ENCODE measurements at places on chromosomes 5 and 9.

GRCh38 chr5:35598707-35599370 is 18.8 kb upstream of the SPEF2 start:
- DNase-seq = no peak

DNA sequence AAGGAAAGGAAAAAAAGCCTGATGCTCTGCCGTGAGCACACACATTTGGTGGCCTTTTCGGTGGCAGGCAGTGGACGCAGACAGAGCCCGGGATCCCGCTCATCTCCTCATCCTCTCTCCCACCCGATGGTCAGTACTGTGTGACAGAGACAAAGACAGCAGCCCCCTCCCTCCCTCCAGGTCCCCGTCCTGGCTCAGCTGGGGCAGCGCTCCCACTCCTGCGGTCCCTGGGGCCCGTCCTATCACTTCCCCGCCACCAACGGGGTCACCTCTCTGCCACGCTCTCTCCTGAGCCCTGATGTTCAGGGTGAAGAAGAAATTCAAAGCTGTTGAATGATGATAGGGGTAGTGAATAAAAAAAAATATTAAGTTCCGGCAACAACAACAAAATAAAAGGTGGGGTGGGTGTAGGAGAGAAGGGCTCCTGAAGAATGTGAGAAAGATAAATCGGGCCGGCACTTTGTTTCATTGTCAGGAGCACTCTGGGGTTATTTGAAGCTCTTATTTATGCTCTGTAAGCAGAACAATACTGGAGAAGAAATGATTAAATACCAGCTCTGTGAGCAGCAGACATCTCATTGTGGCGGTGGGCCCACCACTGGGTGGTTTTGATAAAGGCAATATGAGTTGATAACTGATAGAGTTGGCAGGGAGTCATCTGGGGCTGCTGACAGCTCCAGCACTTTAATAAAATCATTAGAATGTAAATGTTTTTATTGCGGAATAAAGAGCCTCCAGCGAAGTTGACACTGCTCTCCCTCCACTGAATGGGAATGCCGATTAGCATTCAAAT is 417.7 kb downstream of the IRX1 start:
- no peak for DNase-seq

DNA sequence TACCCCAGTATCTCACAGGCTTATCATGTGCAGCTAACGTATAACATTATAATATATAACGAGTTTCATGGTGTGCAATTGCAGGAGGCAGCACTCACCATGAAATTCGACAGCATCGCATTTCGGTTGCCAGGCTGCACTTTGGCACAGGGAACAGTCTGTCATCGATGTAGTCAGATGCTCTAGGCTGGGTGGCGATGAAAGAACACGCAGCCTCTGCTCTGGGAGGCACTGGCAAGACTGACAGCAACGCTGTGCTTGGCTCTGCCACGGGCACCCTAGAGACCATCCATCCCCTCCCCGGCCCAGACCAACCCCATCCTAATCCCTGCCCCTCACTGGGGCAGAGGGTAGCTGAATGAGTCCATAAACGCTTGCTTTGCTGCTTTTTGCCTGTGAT is 290.8 kb downstream of the MED10 start:
- DNase-seq = no peak

GRCh38 chr9:68577774-68578591 is 37.3 kb upstream of the TMEM252 start:
- no peak for DNase-seq
